IPS-NIHi11 (cell line): ENCODE measurements at places on chromosomes 3 and 15.

- DNase-seq, result peak; percentile 84
Measured at GRCh38 chr3:184354121-184354728, 7.2 kb downstream of the CLCN2 start.

DNA sequence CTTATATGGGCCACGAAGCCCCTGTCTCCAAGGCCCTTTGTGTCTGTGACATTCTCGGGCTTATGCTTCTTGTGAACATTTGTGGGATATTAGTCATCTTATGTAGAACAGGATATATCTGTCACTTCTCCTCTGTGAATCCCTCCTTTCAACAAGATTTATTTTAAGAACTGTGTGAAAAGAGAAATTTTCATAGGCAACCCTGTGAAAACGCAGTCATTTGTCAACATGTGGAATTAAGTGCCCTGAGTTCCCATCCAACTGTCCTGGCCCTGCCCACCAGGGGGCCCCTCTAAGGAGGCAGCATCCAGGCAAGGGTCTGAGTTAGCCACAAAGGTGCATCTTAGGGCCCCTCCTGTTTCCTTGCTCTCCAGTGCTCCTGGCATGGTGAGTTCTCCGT is 76.8 kb upstream of the CHRNA7 start:
- DNase-seq, result no peak

GRCh38 chr3:140134231-140134965 is 199.4 kb downstream of the CLSTN2 start:
- no peak for DNase-seq

DNA sequence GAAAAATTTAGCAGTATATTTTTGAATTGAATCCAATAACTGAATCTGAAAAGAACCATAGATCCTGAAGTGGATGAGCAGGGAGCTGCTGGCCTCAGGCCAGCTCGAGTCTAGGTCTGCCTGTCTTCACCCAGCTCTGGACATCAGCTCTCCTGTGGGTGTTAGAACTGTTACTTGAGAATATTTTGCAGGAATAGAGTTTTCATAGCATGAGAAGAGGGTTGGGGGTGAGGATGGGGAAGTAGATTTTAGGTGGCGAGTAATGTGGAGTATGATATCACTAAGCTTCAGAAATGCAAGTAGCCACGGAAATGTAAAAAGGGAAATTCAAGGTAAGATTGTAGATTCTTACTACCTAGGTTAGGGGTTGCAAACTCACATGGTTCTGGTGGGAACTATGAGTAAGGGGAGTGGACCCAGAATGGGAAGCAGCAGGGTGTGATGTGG is 6.2 kb downstream of the RAB8B start:
- no peak for DNase-seq

- DNase-seq, result no peak
Measured at GRCh38 chr3:82031596-82031995, 270.2 kb upstream of the GBE1 start.

GRCh38 chr15:70722266-70723121 is 40.9 kb downstream of the UACA start:
- DNase-seq, result no peak

DNA sequence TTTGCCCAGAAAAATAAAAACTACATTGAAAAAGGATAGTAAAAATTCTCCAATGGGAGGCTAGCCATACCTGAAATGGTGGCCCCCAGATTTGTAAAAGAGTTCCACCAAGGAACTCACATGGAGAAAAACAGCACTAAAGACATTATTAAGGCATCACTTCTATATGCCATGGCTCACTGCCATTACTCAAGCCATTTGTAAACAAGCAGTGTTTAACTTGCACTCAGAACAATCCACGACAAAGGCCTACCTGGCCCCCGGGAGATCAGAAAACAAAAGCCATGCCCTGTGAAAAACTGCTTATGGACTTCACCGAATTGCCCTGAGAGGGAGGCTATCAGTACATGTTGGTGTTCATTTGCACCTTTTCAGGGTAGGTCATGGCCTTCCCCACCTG is 19.6 kb downstream of the CCR8 start:
- DNase-seq, result no peak

DNA sequence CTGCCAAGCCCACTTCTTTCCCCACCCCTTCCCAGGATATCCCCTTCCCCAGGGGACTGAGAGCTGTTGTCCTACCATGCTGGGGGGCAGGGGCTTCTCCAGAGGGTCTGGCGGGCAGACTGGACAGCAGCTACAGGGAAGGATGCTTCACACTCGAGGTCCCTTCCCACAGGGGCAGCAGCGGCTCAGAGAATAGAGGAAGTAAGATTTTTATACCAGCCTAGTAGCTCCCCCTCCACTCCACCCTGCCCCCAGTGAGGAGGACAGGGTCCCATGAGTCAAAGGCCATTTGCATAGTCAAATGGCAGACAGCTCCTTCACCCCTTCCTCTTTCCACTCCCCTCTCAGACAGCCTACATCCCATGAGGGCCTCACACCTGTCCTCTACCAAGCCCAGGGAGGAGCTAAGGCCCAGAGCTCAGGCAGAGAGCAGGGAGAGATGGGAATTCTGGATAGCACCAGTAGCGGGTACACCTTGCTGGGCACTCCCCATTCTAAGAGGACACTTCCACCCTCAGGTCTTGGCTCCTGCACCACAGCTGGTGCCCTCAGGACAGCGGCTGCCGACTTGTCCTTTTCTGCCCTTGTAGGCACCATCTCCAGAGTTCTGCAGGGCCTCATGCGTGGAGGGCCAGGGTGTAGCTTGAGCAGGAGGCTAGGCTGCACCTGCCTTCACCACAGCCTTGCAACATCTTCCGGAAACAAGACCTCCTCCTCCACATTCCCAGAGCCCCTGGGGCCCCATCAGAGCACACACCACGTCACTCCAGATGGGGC is at the start of gene TLR9:
TLR9 (minus strand) TSS at position 194 of the 777 bp plus-strand sequence; CDS start at position 78, 116 bp downstream.
- DNase-seq, result no peak

- no peak for DNase-seq
Measured at GRCh38 chr15:93825682-93826081, 405.7 kb upstream of the MCTP2 start.

- DNase-seq, result no peak
Measured at GRCh38 chr3:25043749-25044148, 384.3 kb upstream of the RARB start.

DNA sequence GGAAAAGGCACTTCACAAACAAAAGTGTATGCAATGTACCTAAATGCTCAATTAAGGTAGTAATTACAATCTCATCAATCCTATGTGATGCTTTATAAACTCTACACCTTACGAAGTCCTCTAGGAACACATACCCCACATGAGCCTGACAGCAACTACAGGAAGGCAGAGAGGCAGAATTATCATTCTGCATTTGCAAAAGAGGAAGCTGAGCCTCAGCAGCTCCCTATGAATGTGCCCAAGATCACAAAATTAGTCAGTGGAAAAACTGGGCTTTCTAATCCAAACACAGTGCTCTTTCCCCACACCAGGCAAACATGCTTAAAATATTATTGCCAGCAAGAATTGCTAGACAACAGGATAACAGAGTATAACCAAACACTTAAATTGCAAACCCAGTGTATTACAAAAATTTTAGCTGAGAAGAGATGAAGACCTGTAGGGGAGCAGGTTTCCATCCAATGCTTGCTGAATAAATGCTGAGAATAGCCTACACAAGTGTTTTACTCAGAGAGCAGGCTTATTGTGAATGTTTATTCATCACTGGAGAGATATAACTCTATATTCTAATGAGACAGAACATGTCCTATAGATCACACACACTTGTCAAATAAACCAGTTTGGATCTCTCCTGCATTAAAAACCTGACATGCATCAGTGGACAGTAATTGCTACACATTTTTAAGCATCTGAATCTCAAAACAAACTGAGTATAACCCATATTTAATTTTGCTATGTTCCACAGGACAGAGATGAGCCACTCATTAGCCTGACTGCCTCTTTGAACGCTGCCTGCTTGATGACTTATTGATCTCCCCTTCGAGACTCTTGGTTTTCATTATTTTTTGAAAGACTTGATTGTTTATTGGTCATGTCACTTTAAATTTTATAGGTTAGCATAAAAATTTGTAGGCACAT is 62.2 kb downstream of the PLCH1 start:
- no peak for DNase-seq
